ENCODE measurements at places on chromosomes 5 and 9.

DNA sequence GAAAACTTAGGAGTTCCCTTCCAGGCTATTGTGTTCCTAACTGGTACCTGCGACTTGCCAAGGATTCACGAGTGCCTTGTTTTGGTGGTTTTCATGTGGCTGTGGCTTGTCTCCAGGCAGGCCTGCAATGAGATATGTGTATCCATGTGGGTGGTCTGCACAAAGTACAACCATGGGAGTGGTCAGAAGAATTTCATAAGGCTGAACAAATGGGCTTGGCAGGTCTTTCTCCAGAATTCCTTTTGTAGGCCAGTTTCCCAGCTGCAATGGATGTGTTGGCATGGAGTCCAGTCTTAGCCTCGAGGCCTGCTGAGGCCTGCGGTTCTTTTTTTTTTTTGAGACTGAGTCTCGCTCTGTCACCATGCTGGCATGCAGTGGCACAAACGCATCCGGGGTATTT lies 28.8 kb upstream of the MELK start:
- no peak for DNase-seq

GRCh38 chr5:25754895-25755294 lies 1110.1 kb upstream of the CDH10 start:
- DNase-seq = no peak

GRCh38 chr5:41193456-41194205 lies 19.7 kb downstream of the C6 start:
- no peak for DNase-seq

DNA sequence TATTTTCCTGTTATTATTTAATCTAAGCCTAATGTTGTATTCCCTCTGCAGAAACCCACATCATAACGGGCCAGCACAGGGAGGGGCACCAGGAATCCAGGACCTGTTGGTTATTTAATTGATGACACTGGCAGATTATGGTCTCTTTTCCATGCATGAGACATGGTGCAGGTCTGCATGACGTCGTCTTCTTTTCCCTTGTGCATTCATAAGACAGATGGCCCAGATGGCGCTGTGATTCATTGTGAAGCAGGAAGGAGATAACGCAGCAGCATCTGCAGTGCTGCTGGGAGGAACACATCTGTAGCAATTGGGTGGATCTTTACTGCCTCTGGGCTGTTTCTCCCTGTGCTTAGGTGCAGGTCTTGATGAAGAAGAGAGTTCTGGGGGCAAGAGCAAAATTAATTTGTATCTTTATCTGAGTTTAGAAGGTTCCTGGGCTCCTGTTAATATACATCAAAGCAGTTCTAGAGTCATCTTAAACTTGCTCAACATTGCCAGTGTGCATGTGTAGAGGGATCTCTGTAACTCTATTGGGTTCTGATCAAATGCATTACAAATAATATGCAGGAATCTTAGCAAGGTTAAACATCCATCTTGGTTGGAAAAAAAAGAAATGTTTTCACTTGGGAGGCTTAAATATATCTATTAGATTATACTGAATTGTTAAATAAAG lies 176.1 kb downstream of the PCSK1 start:
- DNase-seq = no peak

- DNase-seq = no peak
These were observed 153.4 kb upstream of the POU5F2 start for GRCh38 chr5:93894601-93895354.

GRCh38 chr5:123598028-123598689 lies 86.2 kb downstream of the CSNK1G3 start:
- DNase-seq = no peak

DNA sequence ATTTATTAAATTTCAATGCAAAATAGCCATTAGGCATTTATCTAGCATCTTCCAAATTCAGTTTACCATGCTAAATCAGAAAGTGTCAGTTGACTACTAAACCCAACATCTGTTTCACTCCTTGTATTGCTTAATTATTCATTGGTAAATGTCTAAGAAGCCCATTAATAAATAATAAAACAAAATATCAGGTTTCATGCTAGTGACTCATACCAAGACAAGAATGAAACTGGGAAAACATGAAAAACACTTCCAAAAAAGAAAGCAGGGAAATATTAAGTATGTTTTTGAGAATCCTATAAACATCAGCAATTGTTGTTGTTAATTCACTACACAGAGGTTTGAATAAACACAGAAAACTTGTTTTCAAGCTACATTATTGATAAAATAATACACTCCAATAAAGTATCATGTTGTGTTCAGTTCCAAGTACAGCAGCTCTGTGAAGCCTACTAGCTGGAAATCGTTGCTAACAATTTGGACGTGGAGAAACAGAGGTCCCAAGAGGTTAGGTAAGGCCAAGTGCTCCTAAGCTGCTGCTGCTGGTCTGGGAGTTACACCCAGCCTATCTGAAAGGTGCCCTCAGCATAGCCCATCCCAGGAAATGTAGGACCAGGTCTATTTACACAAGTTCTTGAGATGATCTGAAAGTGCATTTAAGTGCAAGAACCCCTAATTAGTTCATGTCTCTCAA lies 78.8 kb downstream of the GNAQ start:
- DNase-seq = no peak

GRCh38 chr5:135988546-135988945 lies 33.8 kb upstream of the LECT2 start:
- DNase-seq = no peak

- DNase-seq = no peak
These were observed 24.1 kb upstream of the MTAP start for GRCh38 chr9:21778304-21778703.

- no peak for DNase-seq
These were observed 201.1 kb downstream of the SEMA5A start for GRCh38 chr5:9344751-9345240.

GRCh38 chr9:94139672-94140417 lies 55.6 kb downstream of the PTPDC1 start:
- no peak for DNase-seq

- DNase-seq = no peak
These were observed 109.8 kb downstream of the RGS3 start for GRCh38 chr9:113573046-113573958.

- DNase-seq = no peak
These were observed 40.9 kb downstream of the CACNA1B start for GRCh38 chr9:137918331-137919094.

- DNase-seq = no peak
These were observed at the start of gene OLFM1 for GRCh38 chr9:135087489-135087792. TSS of gene OLFM1 (plus strand) at chr9:135087668. CDS start at chr9:135087990, 322 bp downstream.

GRCh38 chr5:143972068-143972467 lies 160.1 kb downstream of the HMHB1 start:
- DNase-seq = no peak

DNA sequence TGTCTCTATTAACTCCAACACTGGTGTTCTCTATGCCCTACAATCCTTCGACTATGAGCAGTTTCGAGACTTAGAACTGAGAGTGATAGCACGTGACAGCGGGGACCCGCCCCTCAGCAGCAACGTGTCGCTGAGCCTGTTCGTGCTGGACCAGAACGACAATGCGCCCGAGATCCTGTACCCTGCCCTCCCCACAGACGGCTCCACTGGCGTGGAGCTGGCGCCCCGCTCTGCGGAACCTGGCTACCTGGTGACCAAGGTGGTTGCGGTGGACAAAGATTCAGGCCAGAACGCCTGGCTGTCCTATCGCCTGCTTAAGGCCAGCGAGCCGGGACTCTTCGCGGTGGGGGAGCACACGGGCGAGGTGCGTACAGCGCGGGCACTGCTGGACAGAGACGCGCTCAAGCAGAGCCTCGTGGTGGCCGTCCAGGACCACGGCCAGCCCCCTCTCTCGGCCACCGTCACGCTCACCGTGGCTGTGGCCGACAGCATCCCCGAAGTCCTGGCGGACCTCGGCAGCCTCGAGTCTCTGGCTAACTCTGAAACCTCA lies 2.0 kb downstream of the PCDHGA11 start:
- no peak for DNase-seq

DNA sequence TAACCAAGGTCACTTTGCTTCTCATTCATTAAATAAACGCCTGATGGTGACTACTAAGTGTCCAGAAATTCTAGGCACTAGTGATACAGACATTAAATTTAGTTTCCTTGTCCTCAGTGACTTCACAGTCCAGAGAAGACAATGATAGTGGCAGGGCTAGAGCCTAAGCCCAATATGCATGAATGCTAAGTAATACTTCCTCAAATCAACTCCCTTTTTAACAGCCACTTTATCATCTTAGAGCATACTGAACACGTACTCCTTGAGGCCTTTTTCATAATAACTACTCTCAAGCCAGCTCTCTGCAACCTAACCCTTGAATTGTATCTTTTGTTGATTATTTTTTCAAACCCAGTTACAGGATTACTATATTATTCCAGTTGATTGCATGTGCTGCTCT lies 74.1 kb downstream of the STX17 start:
- no peak for DNase-seq

- no peak for DNase-seq
These were observed 24.0 kb downstream of the TGFBI start for GRCh38 chr5:136052692-136053335.

- DNase-seq = no peak
These were observed 167.7 kb upstream of the DMAC1 start for GRCh38 chr9:7967093-7967827.

DNA sequence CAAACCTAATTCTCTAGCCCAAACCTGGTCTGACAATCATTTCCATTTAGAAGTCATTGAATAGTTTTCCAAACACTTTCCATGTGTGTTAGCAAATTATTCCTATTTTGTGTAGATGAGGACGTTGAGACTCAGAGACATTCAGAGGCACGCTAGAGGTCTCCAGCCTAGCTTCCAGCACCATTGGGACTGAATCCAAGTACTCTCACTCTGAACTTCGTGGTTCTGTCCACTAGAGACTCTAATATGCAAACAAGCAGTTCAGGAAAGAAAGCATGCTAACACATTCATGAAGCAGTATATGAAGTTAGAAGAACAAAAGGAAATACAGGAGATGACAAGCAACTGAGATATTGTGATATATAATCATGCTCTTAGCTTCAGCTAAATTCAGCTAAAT lies 354.8 kb downstream of the NTRK2 start:
- no peak for DNase-seq

GRCh38 chr9:134558124-134558905 lies 83.3 kb upstream of the COL5A1 start:
- DNase-seq = no peak

- DNase-seq = no peak
These were observed 30.0 kb upstream of the LPCAT1 start for GRCh38 chr5:1553539-1554409.

- no peak for DNase-seq
These were observed 268.8 kb downstream of the MLLT3 start for GRCh38 chr9:20353524-20353923.

DNA sequence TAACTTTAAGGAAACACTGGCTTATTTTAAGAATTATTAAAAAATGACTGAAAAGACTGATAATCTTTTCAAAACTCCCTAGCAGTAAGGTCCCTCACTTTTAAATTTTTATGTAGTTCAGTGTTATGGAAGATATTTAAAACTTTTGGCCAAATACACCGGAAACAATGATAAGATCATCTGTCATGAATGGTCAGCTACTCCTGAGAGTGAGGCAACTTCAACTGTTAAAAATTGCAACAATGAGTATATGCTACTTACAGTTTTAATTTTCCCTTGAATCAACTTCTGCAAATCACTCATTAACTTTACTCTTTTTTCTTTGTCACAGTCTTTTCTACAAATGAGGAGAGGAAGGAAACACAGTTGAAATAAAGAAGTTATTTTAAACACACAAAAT lies 10.8 kb downstream of the PUM3 start:
- DNase-seq = no peak

GRCh38 chr5:26492906-26493459 lies 545.4 kb downstream of the CDH9 start:
- DNase-seq = no peak

GRCh38 chr5:138520971-138521370 lies 22.1 kb downstream of the ETF1 start:
- no peak for DNase-seq

DNA sequence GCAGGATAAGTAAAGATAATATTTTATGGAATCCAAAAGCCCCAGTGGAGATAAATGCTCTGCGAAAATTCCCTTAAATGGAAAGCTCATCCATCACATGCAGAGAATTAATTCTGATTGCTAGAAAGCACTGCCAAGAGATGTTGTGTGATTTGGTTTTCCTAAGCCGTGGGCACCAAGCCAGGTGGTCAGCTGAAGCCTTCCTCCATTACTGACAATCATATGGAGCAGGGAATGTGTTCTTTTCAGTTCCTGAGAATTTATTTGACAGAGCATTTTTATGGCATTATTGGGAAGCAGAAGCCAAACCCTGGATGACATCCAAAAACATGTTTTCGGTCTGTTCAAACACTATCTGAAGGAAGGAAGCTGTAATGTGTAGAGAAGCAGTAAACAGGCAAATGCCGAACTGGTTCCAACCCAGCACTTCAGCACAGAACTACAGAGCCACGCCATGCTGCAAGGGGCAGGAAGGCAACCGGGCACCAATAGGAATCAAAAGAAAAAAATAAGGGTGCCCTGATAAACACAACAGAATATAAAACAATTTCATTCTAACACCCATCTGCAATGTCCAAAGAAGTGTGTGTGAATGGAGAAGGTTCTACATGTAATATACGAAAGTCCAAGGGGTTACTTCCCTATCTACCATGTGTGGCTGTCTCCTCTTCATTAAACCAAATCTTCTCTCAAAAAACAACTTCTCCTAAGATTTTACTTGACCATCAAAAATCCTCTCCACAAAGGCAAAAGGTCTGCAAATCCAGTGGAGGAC lies 12.3 kb downstream of the ARSB start:
- no peak for DNase-seq

GRCh38 chr5:115594128-115595047 lies 7.9 kb downstream of the TICAM2 start:
- no peak for DNase-seq

- no peak for DNase-seq
These were observed 14.3 kb upstream of the TEK start for GRCh38 chr9:27094640-27095298.

GRCh38 chr5:2333291-2333690 lies 418.2 kb downstream of the IRX2 start:
- DNase-seq = no peak

DNA sequence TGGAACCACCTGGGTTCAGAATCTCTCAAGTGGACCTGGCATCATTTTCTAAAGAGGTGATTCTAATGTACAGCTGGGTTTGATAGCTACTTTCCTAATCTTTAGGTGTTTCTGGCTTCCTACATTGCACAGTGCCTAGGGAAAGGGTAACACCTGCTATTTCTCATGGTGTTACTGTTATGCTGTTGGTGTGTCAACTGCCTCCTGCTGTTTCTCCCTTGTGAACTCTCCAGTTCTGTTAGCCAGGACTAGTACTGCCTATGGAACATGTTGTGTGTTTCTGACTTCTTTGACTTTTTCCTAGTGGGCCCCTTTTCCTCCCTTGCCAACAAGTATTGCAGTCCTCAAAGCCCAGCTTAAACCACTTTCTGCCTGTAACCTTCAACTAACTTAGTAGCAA lies 5.5 kb downstream of the ARHGEF28 start:
- no peak for DNase-seq

DNA sequence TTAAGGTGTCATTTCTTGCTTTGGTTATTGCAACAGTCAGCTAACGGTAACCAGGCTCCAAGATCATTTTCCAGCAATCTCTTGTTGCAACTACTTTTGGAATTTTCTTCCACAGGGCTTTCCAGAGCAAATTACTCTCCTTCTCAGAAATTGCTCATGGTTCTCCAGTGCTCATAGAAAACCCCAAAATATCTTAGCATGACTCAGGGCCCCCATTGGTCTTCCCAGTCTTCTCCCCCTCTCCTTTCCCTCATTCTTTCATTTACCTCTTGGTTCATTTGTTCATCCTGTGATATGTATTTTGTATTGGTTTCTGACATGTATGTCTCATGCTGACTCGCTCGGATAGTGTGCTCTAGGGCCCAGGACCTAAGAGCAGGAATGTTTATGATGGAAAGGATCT lies 35.6 kb downstream of the WWC1 start:
- no peak for DNase-seq

- DNase-seq = no peak
These were observed 36.4 kb upstream of the GAS1 start for GRCh38 chr9:86983620-86984259.

All from cortex of kidney (tissue), 1 donor.